Esophagus squamous epithelium (tissue), 5 donors: ENCODE measurements at places on chromosomes 12 and 14. TPM values are rescaled to one million over a fixed set of nuclear protein-coding genes. Genes with fewer than 3 reads are reported as not detected.

Gene GLIPR1L2
- total RNA-seq: 0.19 TPM

GRCh38 chr12:133165776-133166175 is 15.5 kb upstream of the ZNF268 start:
- no peak for DNase-seq

Gene BDKRB1
- 4.2 TPM for total RNA-seq

Gene CYP27B1
- 0.95 TPM for total RNA-seq

DNA sequence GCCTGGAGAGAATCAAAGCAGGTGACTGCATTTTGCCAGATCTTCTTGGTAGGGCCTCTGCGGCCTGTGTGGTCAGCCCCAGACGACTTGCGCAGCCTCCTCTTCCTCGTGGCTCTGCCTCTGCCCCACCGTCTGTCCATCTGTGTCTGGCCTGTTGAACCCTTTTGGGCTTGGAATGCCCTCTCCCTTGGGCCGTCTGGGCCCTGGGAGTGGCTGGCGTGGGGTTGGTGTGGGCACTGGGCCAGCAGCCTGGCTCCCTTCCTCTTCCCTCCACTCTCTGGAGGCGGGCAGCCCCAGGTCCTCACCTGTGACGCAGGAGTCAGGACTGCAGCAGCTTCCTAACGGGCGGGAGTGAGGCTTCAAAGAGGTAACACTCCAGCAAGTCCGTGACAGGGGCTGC is 9.7 kb upstream of the CCDC197 start:
- DNase-seq: no peak

DNA sequence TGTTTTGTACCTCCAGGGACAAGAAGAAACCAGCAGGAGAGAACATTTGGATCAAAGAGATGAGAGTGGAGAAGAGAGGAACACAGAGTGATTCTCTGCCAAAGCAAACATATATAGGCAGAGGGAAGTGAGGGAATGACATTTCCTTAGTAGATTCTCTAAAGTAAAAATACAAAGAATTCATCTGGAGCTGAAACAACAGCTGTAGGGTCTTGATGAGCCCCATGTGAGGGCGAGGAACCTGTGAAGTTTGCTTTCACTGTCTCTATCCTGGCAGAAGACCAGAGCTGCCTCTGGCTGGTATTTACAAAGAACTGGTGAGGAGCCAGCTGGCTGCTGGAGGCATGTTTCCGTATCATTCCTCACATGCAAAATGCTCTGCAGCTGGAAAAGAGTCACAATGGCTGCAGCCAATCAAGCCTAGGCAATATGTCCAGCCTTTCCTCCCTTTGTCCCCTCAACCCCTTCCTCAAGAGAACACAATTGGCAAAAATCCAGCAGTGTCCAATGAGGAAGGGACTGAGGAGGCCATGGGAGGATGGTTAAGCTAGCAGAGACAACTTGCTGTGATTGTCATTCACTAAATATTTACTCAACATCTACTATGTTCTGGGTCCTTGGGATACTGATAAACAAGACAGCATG is 122.5 kb downstream of the PHLDA1 start:
- no peak for DNase-seq

Gene VWF
- 92.5 TPM for total RNA-seq

DNA sequence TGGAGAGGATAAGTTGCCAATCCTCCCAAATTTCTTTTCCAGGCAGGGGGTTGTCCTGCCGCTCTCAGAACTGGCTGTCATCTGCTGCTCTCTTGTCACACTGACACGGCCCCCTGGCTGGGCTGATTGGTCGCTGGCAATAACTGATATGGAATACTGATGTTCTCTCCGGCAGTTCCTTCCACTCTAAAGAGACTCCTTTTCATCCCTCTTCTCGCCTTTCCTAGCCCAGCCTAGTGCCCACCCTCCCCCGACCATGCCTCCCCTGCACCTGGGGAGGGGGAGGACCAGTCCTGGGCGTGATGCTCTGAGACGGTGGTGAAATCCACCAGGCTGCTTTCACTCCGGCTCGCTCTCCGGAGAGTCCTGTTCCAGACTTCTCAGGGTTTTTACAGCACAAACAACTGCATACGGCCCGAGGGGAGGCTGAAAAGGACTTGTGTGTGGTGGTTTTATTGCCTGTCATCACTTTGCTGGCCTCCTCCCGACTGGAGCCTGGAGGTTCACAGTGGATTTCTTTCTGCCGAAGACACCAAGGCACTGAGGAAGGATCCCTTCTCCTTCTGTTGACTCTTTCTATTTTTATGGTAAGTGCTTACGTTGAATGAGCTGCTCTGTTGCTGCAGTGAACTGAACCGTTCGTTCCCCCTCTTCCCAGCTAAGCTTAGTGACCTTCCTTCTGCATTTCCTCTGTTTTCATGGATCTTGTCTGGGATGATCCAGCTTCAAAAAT is at the start of gene ANO4:
Gene ANO4, plus strand, starts transcription at position 336 of the 733 bp plus-strand sequence. CDS start 107,010 bp downstream, outside the sequence.
- DNase-seq: no peak

Gene CD9
- 1,007 TPM for total RNA-seq

DNA sequence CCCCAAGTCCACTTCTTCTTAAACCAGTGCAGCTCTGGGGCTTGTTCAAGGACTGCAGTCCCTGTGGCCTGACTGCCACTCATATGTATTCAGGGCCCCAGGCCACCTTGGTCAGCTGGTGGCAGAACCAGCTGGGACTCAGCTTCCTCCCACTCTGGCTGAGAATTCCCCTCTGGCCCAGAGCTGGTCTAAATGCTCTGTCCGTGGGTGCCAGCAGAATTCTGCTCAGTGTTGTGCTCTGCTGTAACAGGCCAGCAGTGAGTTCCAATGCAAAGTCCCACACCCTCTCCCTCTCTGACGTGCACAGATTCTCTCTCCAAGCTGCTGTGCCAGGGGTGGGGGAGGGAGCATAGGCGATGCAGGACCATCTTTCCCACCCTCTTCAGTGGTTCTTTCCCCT is 210.4 kb upstream of the RGS6 start:
- no peak for DNase-seq

- DNase-seq: no peak
These were observed 109.4 kb downstream of the ARF6 start for GRCh38 chr14:50001999-50002925.

Gene NOVA1
- 1.1 TPM for total RNA-seq

DNA sequence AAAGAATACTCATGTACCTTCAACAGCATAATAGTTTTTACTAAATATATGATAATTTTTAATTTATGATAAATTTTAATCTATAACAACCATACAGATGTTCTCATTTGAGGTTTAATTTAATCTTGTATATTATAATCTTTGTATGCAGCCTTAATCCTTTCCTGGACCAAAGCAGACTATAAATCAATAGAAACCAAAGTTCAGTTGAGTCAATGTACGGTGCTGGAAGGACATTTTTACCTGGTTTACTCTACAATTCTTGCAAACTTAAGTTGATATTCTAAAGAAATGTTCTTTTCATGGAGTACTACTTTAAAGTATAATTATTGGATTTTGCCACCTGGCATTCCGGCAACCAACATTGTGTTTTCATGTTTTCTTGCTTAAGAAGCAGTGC is 118.0 kb downstream of the STAB2 start:
- DNase-seq: no peak

Gene SLC38A4
- 1.9 TPM for total RNA-seq
